ENCODE measurements at places on chromosomes 5 and 9.

DNA sequence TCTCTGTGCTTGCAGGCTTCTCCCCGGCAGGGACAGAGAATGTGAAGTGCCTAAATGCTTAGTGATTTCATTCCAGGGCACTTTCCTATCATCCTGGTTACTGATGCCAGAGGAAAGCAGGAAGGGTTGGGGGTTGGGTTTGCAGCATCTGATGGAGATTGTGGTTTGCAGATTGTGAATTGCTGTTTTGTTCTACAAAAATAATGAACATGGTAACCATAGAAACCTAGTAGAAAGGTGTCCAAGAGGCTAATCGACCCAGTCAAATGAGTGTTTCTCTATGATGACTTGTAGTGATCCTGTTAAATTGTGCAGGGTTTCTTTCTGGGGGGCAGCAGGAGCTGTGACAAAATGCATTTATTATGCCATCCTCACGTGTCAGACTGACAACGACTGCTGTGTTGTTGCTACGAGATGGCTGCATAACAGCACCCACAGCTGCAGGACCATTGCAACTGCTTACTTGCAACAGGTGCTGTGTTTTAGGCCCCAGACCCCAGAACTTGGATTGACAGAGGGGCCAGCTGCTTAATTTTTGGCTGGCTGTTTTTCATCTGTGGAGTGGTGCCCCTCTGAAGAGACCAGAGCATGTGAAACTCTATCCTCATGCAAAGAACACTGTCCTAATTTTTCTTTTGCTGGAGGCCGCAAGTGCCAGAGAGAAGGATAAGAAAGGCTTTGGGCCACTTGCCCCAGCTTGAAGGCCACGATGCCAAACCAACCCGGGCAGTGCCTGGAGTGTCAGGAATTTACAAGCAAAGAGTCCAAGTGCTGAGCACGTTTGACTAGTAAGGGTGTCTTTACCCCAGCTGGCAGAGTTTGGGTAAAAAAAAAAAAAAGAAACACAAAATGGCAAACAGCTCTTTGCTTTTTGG, 397.8 kb downstream of the GADD45G start:
- DNase-seq, result no peak

DNA sequence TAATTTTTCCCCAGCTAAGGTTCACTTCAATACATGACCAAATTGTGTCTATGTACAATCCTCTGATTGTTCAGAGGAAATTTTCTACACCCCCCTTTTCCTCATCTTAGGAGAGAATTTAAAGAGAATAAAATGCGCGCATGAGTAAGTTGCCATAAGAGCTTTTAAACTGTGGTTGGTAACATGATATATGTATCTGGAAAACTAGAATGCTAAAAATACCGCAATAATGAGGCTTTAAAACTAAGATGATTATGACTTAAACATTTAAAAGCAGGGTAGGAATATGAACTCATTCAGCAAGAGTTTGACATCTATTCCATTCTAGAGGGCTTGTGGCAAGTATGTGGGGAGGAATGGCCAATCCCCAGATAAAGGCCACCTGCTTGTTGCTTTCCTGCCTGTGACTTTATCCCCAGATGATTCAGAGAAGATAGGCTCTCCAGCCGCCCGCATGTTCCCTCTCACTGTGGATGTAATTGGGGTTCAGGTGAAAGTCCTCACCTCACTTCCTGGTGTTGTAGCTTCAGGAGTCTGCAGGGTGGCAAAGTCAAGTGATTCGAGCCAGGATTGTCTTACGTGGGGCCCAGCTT, 26.5 kb upstream of the BASP1 start:
- no peak for DNase-seq

- DNase-seq, result no peak
Measured at GRCh38 chr9:91034521-91034920, 232.9 kb downstream of the SYK start.

GRCh38 chr5:154351566-154351965, 94.2 kb upstream of the SAP30L start:
- DNase-seq, result no peak

- DNase-seq, result no peak
Measured at GRCh38 chr9:126507318-126508109, 106.2 kb upstream of the LMX1B start.

- DNase-seq, result no peak
Measured at GRCh38 chr5:58898538-58898937, 315.7 kb downstream of the RAB3C start.

DNA sequence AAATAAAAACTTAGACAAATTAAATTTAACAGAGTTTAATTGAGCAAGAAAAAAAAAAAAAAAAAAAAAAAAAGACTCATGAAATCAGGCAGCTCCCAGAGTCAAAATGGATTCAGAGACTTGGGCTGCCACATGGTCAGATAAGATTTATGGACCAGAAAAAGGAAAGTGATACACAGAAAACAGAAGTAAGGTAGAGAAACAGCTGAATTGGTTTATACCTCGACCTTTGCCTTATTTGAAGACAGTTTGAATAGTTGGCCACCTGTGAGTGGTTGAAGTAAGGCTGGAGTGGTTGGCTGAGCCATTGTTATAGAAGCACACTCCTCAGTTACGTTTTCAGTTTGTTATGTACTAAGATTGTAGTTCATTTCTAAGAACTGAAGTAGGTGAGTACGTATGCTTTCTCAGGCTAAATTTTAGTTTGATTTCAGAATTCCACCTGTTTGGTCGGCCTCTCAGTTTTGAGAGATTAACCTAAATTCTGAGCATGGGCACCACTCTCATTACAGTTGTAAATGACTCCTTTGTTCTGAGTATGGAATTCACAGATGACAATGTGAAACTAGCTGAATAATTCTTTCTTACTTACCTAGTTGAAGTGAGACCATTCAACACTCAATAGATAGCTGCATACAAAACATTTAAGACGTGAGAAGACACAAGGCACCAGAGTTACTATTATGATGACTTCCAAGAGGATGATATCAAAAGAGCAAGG, 149.0 kb downstream of the AOPEP start:
- DNase-seq, result no peak

DNA sequence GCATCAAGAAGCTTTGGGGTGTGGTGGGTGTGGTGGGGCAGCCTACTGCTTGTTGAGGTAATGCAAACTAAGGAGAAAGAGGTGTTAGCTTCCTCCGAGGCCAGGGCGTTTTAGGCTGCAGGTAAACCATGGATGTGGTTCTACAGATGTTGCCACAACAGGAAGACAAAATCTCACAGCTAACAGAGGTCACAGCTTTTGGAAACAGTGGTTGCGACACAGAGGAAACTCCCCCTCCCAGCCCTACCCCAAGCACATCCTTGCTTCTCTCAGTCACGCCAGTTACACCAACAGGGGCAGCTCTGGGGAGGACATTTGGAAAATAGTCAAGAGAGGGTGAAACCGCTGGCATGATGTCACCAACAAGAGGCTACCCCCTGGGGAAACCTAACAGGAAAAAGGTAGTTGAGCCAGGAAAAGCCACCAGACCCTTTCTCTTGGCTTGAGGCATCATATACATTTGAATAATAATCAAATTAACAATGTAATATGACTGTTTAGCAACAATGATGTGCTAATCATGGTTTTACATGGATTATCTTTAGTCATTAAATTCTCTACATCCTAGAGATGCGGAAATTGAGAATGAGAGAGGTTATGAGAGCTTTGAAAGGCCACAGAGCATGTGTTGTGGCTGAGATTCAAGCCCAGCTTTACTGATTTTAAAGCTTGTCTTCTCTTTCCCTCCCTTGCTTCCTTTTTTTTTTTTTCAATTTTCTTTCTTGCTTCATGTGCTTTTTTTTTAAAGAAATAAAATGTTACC, 82.2 kb upstream of the IL12B start:
- no peak for DNase-seq

- no peak for DNase-seq
Measured at GRCh38 chr5:157541447-157542118, 34.0 kb downstream of the ADAM19 start.

- no peak for DNase-seq
Measured at GRCh38 chr9:78316166-78316892, 19.4 kb downstream of the PSAT1 start.

DNA sequence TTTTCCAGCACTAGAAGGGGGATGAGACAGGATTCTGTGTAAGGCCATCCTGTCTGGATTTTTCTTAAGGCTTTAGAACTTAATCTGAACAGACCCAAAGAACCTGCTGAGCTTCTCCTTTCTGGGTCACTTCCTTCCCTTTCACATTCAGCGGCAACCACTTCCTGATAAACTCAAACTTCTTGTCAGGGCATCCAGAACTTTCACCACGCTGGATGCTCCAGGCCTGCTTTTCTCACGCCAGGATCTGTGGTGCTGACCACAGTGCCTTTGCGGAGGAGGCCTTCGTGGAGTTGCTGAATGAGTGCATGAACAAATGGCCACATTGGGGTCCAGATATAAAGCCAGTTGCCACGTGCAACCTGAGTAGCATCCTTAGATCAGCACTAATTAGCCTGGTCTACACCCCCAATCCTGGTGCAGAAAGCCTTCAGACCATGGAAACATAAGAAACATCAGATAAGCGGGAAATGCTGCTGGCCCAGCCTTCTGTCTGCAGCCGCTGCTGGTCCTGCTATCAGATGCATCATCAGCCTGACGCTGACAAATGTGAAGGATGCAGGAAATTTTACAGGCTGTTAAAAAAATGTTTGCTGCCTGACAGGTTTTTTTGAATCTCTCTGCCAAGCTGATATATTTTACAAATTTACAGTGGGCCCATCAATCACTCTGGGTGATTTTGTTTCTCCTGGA, 75.3 kb upstream of the BARHL1 start:
- DNase-seq, result no peak

GRCh38 chr5:93433422-93433821, 147.6 kb downstream of the NR2F1-AS1 start:
- DNase-seq, result peak; percentile 54

GRCh38 chr5:124746916-124747790, 714 bp upstream of the ZNF608 start:
- DNase-seq, result no peak

DNA sequence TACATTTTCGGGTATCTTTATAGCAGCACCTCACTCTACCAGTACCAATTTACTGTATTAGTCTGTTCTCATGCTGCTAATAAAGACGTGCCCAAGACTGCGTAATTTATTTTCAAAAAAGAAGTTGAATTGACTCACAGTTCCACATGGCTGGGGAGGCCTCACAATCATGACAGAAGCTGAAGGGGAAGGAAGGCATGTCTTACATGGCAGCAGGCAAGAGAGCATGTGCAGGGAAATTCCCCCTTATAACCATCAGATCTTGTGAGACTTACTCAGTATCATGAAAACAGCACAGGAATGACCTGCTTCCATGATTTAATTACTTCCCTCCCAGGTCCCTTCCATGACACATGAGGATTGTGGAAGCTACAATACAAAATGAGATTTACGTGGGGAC, 602.6 kb upstream of the DAB2 start:
- DNase-seq, result no peak

DNA sequence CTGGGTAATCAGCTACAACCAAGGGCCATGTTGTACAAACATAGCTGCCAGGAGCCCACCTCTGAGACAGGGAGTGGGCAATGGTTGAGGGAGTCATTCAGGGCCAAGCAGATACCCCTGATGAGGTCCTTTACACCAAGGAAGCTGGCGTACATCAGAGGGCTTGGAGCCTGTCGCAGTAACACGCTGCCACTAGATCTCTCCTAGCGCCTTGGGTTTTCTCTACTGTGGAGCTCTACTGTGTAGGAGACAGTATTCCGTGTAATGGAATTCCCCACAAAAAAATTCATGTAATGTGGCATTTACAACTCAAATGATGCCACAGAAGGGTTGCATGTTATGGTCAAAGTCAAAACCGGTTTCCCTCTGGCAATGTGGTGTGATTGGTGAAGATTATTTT, 41.4 kb upstream of the CRB2 start:
- no peak for DNase-seq

DNA sequence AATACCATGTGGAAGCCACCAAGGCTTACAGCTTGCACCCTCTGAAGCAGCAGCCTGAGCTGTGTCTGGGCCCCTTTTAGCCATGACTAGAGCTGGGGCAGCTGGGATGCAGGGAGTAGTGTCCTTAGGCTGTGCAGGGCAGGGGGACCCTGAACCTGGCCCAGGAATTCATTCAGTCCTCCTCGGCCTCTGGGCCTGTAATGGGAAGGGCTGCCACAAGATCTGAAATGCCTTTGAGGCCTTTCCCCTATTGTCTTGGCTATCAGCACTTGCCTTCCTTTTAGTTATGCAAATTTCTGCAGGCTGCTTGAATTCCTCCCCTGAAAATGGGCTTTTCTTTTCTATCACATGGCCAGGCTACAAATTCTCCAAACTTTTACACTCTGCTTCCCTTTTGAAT, 9.0 kb downstream of the GPR150 start:
- no peak for DNase-seq

- no peak for DNase-seq
Measured at GRCh38 chr5:189976-190365, 1.3 kb upstream of the LRRC14B start.

- DNase-seq, result no peak
Measured at GRCh38 chr9:108545436-108545835, 310.4 kb downstream of the ACTL7B start.

- DNase-seq, result no peak
Measured at GRCh38 chr5:131148835-131149234, 16.2 kb downstream of the HINT1 start.

GRCh38 chr5:149883550-149883949, 61.0 kb downstream of the PDE6A start:
- DNase-seq, result no peak

DNA sequence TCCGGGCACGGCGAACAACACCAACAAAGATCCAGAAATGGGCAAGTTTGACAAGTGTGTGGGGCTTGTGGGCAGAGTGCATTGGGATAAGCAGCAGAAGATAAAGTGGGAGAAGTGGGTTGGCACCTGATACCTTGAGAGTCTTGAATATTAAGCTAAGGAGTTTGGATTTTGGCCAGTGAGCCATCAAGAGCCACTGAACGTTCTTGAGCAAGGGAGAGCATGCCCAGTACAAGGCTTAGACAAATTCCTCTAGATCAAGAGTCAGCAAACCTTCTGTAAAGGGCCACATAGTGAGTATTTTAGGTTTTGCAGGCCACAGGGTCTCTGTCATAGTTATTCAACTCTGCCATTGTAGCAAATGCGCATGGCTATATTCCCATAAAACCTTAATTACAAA, 26.6 kb upstream of the TRMT10B start:
- DNase-seq, result no peak

DNA sequence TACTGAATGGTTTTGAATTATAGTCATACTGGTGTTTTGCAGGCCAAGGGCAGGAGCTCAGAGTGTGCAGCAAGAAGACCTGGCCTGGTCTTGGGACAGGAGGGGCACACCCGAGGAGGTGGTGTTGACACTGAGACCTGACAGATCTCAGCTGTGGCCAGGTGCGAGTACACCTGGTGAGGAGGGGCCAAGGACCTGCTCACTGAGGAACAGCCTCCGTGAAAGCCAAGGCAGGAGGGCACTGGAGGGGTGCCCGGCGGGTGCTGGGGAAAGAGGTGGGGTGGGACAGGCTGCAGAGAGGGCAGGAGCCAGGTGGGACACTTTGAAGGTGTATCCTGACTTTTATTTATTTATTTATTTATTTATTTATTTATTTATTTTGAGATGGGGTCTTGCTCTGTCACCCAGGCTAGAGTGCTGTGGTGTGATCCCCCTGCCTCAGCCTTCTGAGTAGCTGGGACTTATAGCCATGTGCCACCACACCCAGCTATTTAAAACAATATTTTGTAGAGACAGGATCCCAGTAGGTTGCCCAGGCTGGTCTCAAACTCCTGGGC, 23.3 kb upstream of the LAMC3 start:
- DNase-seq, result no peak

- no peak for DNase-seq
Measured at GRCh38 chr9:81242866-81243265, 446.5 kb downstream of the TLE1 start.

Measured in AG04449 (cell line).